ENCODE measurements at places on chromosomes 12 and 14.

- DNase-seq: no peak
Measured at GRCh38 chr12:77766224-77766623, 64.5 kb upstream of the NAV3 start.

DNA sequence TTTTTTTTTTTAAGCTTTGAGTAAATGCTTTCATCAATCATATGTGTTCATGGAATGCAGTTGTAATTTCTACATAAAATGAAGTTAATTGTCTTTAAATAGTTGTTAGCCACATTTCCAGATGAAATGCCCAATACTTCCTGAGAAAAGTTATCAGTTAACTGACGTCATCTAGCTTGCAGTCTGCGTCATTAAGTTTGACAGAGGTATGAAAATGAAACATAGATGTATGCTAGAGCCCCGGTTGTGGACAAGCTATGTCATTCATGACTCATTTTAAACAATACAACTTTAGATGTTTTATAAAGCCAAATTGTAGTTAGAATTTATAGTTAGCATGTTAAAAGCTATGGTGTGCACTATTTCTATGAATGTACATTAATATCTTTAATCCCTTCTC, 90.7 kb downstream of the PLEKHA5 start:
- no peak for DNase-seq

GRCh38 chr12:32560520-32560919, 118.6 kb upstream of the DNM1L start:
- DNase-seq: no peak

DNA sequence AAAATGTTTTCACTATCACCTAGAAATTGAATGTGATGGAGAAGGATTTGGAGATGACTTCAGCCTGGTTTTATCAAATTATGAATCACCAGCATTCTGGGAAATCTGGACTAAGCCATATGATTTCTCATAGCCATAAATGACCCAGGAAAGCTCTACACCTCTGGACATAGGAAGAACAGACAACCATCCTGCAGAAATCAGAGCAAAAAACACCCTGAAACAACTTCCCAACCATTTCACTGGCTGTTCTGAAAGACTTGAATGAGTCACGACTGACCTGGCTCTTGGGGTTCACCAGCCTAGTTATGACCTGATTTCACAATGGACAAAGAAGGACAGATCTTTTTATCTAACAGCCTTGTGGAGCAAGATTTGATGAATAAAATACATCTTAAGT, 123.8 kb downstream of the KCNH5 start:
- DNase-seq: no peak

DNA sequence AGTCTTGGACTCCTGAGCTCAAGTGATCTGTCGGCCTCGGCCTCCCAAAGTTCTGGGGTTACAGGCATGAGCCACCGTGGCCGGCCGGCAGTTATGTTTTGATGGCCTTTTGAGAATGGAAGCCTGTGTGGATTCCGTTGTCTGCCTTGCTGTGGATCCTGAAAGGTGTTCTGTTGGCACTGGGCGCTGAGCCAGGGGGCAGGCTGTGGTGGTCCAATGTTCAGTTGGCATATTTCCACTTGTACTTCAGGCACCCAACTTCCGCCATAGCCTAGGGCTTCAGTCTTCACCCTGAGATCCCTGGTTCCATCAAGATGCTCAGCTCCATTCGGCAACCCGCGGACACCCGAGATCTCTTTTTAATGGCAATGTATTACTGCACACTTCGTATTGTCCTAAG, 6.3 kb upstream of the RPLP0 start:
- DNase-seq: no peak

DNA sequence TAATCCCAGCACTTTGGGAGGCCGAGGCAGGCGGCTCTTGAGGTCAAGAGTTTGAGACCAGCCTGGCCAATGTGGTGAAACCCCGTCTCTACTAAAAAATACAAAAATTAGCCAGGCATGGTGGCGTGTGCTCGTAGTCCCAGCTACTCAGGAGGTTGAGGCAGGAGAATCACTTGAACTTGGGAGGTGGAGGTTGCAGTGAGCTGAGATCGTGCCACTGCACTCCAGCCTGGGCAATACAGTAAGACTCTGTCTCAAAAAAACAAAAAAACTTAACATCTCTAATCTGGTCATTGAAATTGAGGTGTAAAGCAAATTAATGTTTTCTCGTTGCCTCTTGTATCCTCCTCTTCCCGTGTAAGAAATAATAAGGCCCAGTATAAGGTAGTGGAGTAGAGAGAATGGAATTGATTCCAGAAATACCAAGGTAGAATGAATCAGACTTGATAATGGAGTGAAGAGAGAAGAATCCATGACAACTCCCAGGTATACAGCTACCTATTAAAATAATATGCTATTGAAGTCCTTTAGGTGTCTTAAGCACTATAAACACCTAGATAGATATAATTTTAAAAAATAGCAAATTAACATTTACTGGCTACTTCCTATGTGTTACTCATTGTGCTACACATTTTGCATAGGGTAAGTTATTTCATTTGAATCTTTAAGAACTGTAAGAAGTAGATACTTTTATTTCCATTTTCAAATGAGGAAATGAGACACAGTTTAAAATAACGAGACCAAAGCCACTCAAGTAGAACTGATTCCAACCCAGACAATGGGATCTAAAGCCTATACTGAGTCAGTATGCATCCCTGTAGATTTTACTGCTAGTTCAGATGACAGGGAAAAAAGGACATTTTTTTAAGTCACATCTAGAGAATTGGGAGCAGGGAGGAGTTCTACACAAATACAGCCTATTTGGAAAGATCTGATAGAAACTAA, 23.2 kb downstream of the RAP1B start:
- no peak for DNase-seq

DNA sequence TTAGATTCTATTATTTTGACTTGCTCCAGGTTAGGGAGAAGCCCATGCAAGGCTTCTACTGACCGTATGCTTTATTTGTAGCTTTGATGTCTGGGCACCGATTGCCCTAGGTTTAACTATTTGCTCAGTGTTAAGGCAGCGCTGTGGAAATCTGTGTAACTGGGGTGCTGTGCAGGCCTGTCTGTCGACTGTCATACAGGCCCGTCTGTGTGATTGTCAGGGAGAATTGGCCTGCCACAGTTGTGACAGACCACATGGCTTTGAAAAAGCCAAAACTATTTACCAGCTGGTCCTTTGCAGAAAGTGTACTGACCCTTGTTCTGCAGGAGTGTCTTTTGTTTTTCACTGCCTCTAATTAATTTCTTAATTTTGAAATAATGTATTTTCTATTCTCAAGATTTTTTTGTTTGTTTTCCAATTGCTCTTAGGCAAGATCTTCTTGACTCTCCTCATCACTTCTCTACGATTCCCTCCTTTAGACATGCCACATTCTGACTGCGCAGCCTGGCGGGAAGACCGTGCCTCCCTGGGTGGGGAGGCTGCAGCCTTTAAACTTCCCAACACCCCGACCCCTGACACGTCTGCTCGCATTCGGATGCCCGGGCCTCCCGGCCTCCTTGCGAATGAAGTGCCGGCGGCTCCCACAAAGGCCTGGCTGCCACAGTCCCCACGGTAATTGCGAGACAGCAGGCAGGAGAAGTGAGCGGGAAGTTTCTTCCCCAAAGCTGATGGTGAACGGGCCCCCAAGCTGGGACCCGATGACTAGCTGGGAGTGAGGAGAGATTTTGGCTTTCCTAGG, 99.0 kb upstream of the EVL start:
- DNase-seq: no peak
